ENCODE measurements at places on chromosomes 1 and 21.
A peak's percentile ranks its signal among the peaks of the same experiment; 100 is the strongest.

DNA sequence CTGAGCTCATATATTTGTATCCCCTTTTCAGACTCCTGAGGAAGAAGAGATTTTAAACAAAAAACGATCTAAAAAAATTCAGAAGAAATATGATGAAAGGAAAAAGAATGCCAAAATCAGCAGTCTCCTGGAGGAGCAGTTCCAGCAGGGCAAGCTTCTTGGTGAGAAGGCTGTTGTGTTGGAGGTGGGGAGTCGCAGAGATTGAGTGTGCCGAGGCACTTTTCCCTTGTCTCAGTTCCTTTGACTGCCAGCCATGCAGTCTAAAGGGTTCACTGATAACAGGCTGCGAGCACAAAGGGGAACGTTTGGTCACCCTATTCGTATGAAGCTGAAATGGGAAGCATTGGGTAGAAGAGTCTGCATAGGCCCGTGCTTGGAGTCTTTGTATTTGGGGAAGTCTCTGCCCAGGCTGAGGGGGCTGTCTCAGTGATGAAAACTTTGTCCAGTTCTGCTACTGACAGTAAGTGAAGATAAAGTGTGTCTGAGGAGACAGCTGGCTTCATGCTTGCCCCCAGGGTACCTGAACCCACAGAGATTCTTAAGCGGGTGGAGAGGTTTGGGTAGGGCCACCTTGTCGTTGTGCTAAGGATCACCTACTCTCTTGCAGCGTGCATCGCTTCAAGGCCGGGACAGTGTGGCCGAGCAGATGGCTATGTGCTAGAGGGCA is 2.8 kb downstream of the RPS8 start:
- no peak for DNase-seq

GRCh38 chr1:34603594-34603993 is 151.3 kb upstream of the GJB5 start:
- DNase-seq = no peak

DNA sequence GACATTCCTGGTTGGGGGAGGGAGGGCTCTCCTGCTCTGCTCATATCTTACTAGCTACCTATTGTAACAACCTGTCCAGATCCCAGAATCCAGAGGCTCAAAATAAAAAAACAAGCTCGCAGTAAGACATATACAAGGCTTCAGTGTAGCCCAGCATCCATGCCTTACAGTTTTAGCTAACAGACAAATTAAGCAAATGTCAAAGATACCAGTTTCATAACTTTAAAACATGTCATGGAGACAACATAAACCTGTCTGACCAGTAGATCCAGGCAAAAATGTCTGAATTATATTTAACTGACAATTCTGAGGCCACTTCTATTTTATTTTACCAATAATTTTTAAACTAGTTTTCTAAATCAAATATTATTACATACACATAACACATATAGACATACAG is 167.7 kb upstream of the TNR start:
- DNase-seq = no peak

DNA sequence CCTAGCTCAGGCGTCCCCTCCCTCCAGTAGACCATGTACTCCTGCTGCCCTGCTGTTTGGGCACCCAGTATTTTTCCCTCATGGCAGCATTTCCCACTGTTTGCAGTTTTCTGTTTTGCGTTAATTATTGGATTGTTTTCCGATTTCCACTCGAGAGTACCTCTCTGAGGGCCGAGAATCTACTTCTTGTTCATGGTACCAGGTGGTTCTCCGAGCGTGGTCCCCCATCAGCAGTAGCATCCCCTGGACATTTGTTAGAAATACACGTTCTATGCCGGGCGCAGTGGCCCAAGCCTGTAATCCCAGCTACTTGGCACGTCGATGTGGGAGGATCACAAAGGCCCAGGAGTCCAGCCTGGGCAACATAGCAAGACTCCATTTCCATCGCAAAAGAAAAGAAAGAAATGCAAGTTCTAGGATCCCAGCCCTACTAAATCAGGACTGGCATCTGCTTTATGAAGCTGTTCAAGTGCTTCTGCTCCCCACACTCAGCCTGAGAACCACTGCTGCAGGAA is 690 bp downstream of the RRP1 start:
- no peak for DNase-seq

- DNase-seq = no peak
These were observed 64.6 kb downstream of the LRIG2 start for GRCh38 chr1:113137563-113137962.

- no peak for DNase-seq
These were observed 477.2 kb downstream of the BRINP3 start for GRCh38 chr1:190000365-190000872.

DNA sequence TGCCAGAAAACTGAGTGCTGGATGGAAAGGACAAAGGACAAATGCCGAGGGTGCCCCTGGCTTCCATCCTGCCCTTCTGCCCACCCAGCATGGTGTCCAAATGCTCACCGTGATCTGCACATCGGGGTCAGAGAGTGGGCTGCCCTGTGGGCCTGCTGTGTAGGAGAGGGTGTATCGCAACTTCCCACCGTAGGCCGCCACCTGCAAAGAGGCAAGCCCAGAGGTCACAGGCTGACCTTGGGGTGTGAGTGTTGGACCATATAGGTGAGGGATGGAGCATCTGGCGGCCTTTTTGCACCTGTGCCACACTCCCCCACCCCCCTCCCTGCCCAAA is 53.5 kb downstream of the LDLRAD2 start:
- no peak for DNase-seq

DNA sequence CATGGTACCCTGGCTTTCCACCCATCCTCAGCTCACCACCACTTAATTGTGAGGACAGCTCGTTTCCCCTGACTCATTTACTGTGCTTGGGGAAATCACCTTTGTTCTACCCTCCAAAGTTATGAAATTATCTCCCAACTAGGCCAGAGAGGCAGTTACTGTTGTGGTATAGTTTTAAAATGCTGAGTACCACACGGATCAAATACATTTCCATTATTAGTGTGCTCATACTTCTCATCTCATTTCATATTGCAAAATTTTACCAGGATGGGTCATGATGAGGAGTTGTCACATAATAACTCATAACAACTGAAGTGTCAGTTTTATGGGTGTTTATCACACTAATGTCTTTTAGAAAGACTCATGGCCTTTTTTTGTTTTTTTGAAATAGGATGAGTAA is 9.2 kb upstream of the OR2B11 start:
- peak; percentile 9 for DNase-seq

- DNase-seq = no peak
These were observed 56.3 kb downstream of the NVL start for GRCh38 chr1:224273641-224274040.

GRCh38 chr1:12386130-12386529 is 156.3 kb downstream of the VPS13D start:
- DNase-seq = no peak

GRCh38 chr1:190479516-190479915 is 1.9 kb upstream of the BRINP3 start:
- DNase-seq = no peak

GRCh38 chr1:228852511-228853088 is 117.3 kb downstream of the RHOU start:
- no peak for DNase-seq

DNA sequence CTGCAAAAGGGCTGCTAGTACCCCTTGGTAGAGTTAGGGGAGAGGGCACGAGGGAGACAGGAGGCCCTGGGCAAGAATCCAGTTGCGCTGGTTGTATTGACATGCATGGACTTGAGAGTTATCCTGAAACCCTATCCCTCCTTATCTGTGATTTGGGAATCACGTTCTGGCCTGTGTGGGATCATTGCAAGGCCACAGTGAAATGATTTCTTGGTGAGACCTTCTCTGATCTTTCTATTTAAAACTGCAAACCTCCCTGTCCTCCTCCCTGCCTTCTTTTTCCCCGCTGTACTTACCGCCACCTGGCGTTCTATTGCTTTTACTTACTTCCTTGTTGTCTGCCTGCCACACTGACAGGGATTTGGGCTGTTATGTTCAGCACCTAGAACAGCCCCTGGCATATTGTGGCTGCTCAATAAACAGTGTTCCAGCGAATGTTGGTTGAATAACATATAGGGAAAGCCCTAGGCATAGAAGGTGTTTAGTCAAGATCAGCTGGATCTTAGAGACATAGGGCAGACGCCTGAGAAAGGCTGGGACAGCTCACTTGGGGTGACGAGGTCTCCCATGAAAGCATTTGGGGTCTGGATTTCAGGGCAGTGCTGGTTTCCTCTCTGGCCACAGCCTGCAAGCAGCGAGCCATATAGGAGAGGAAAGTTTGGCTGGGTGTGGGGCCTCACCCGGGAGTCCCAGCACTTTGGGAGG is 25.6 kb downstream of the ALPL start:
- peak; percentile 29 for DNase-seq

DNA sequence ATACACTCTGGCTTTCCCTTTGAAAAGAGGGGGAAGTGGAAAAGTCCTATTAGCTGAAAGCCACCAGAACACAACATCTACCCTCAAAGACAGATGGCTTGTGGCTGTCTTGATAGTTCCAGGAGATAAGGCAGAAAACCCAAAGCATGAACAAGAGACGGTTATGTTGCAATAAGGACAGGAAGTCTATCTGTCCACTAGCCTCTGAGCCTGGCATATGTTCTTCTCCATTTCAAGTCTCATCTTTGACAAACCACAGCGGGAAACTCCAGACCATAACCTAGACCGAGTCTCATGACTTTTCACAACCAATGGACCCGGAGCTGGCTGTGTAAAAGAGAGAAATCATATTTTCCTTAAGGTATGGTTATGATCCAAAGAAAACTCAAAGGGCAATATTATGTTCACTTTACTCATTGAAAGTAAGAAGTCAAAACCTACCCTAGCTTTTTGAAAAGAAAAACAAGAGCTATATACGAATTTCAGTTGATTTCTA is 33.8 kb downstream of the DUSP10 start:
- DNase-seq = peak; percentile 87

DNA sequence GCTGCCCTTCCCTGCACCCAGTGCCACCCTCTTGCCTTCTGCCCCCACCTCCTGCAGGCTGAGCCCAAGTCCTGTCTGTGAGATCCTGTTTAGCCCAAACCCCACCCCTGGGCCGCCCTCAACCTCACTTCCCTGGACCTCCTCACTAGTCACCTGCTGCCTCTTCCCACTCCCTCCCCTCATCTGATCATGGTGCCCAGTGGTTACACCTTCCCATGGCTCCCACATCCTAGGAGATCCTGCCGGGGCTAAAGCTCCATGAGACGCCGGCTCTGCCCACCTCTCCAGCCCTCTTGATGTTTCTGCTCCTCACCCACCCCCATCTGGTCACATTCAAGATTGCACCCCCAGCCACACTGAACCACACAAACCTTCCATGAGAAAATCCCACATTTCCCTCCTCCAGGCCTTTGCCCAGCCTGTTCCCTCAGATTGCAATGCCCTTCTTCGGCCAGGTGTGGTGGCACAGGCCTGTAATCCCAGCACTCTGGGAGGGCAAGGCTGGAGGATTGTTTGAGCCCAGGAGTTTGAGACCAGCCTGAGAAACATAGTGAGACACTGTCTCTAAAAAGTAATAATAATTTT is 17.0 kb downstream of the TTC39A start:
- DNase-seq = no peak

- no peak for DNase-seq
These were observed 172.7 kb downstream of the TPR start for GRCh38 chr1:186202271-186202764.

DNA sequence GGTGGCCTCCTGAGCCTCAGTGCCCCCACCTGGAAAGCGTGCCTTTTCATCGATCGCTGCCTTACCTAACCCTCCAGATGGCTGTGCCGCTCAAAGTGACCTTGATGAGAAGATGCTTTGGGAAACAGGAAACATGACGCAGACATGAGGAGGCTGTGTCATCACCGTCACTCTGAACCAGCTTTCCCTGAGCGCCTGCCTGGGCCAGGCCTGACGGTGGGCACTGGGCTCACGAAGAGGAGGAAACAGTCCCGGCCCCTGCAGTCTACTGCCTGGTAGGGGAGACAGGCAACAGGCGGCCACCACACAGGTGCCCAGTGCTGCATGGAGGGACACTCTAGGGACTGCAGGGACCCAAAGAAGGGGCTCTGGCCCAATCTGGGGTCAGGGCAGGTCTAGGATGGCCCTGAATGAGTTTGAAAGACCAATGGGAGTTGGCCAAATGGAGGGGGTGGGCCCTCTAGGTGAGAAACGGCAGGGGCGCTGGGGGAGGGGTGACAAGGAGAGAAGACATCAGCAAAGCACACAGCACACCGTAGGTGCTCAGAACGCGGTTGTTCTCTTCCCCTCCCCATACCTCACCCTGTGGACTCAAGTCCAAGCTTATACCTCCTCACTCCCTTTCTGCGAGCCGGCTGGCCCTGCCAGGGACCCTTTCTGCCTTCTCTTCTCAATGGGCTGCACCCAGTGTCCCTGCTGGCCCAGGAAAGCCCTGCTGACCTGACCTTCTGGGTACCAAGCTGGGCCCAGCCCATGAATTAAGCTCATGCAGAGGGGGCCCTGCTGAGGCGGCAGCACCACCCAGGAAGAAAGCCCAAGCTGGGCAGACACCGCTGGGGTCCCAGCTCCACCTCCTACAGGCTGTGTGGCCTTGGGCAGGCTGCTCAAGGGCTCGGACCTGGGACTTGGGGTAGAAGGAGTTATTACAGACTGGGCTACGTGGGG is 44.9 kb downstream of the GLIS1 start:
- no peak for DNase-seq

- DNase-seq = no peak
These were observed 4.9 kb upstream of the PROX1 start for GRCh38 chr1:213982672-213983492.

GRCh38 chr1:196071447-196071846 is 536.8 kb downstream of the KCNT2 start:
- no peak for DNase-seq

GRCh38 chr1:113035086-113035485 is 37.9 kb upstream of the LRIG2 start:
- DNase-seq = no peak

DNA sequence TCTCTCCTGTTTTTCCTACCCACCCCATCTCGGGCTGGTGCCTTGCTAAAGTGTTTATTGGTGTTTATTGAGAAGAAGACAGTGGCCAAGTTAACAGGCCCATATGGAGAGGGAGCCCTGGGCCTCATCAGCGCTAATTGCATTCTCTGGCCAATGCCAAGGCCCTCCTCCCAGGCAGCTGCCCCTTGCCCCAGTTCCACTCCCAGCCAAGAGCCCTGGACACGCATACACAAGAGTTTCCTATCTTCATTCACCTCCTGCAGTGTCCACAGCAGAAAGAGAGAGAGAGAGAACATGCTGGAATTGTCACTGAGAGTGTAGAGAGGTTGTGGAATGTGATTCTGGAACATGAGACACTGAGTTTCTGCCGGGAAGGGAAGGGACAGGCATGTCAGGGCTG is 25.4 kb upstream of the VWA5B1 start:
- DNase-seq = no peak

DNA sequence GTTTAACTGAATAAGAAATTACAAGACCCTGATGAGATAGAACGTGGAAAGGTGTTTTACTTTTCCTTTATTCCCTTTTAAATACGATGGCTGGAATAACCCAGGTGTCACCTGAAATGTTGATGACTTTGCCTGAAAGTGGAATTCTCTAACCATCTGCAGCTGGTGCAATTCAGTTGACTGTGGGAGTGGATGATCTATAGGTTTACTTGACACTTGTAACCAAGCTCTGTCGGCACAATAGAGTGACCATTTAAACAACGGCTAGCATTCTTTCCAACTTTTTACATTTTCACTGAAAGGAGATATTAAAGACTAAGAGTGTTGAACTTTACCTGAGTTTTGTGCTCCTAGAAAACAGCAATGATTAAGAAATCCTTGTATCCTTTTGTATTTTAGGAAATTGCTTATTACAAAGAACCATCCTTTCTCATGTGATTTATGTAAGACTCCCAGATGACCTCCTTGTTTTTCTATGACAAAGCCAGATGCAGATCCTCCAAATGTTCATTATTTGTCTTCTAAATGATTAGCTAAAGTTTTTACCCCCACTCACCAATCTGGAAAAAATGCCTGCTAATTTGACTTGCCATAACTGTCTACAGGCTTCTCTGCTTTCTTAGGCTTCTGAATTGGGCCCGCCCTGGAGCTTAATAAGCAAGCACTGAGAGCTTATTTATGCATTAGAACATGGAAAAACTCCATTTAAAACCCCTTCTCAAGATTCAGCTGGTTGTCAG is 129.5 kb upstream of the LRRC7 start:
- no peak for DNase-seq

All from activated CD4-positive, alpha-beta T cell treated with anti-CD3 and anti-CD28 coated beads, Interleukin-2, Interleukin-6, amounts not matched to agents 100 ng/mL and 50 ng/mL, durations not matched to agents 16 hours and 8 hours (primary cell).